Pancreas (tissue), 10 donors: ENCODE measurements at places on chromosomes 1 and 21.

- no peak overlapping the region for H3K4me3 ChIP-seq
- H3K27ac ChIP-seq, result no peak overlapping the region
- no peaks in the 10 kb centered on the region for H3K36me3 ChIP-seq
- no peaks in the 10 kb centered on the region for H3K4me1 ChIP-seq
- H3K27me3 ChIP-seq, result no peaks in the 10 kb centered on the region
These were observed 55.2 kb downstream of the CENPF start for GRCh38 chr1:214658175-214658574.

- H3K27me3 ChIP-seq, result no peaks in the 10 kb centered on the region
- no peak for DNase-seq
- H3K4me1 ChIP-seq, result peaks cover under 1% of the 10 kb centered on the region
- H3K4me3 ChIP-seq, result no peak overlapping the region
- no peaks in the 10 kb centered on the region for H3K36me3 ChIP-seq
These were observed 56.7 kb downstream of the S1PR1 start for GRCh38 chr1:101293461-101294051.

DNA sequence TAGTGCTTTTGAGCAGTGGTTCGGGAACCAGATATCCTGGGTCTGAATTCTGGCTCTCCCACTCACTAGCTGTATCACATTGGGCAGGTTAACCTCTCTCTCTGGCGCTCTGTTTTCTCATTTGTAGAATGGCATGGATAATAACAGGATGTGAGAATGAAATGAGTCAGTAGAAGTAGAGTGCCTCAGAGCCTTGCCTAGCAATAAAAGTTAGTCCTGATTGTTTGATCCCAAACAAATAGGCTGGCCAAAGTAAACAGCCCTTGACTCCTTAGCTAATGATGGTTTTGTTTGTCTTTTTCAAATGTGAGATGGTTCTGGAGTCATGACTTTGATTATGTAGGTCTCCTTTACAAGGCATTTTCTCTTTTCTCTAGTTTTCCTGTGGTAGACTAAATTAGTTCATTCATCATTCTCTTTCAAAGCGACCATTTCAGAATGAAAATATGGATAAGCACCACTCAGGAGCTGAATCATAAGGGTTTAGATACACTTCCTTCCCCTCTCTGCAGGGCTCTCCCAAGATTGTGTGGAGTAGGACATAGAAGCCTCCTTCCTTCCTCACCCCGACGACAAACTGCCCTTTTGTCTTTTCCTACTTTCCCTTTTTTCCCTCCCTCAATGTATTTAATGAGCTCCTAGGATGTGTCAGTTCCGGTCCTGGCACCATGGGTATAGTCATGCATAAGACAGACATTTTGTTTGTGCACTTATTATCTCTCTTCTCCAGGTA lies 23.1 kb downstream of the KIAA0040 start:
- peaks cover 7% of the 10 kb centered on the region for H3K4me1 ChIP-seq
- peaks cover 20% of the 10 kb centered on the region for H3K36me3 ChIP-seq
- H3K4me3 ChIP-seq, result no peak overlapping the region

- no peaks in the 10 kb centered on the region for H3K4me1 ChIP-seq
- H3K27me3 ChIP-seq, result no peaks in the 10 kb centered on the region
- H3K36me3 ChIP-seq, result no peaks in the 10 kb centered on the region
- no peak for DNase-seq
These were observed 25.1 kb upstream of the RUNX3 start for GRCh38 chr1:24955161-24955560.

DNA sequence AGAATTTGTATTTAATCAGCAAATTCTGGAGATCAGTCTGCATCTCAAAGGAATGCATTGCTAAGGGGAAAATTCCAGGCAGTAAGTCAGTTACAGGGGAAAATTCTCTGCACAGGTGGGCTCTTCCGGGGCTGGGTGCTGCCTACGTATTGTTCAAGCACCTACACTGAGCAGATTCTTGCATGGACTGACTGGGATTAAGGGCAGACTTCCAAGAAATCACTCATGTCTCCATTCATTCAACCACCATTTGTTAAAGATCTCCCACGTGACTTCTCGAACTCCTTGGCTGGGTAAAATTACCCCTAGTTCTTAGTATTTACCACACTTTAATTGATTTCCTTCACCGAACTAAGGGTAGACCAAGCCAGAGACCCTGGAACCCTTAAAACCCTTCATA lies 28.2 kb upstream of the KCNE1 start:
- H3K27ac ChIP-seq, result no peak overlapping the region
- H3K4me1 ChIP-seq, result peaks cover 7% of the 10 kb centered on the region
- no peak overlapping the region for H3K4me3 ChIP-seq
- H3K36me3 ChIP-seq, result no peaks in the 10 kb centered on the region

DNA sequence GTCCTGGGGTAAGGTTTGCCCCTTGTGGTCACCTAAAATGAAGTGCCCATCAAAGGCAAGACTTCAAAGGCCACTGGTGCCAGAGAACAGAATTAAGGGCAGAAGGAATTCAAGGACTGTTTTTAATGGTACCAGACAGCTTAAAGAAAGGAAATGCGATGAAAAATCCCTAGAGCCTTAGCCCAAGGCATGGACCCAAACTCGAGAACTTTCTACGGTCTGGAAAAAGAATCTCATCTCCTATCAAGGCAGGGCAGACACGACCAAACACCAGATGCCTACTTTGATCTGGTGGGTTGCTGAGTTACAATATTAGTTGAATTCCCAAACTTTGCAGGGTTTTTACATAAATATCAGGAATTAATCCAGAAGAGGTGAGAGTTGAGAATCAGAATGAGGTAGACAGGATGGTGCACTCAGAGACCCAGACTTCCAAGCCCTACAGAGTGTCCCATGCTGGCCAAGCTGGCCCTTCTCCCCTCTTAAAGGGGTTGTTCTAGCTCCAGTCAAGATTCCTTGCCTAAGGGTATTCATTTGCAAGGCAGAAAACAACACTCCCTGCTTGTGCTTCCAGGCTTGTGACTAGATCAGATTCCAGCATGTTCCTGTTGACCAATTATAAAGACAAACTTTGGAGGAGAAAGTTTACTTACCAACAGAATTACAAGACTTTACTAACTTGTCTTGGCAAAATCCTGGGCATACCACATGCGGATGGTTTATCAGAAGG lies 48.0 kb downstream of the EDN2 start:
- peaks cover 16% of the 10 kb centered on the region for H3K4me1 ChIP-seq
- no peak overlapping the region for H3K27ac ChIP-seq
- no peak for DNase-seq
- no peak overlapping the region for H3K4me3 ChIP-seq

GRCh38 chr1:91707114-91707889 lies 178.6 kb downstream of the TGFBR3 start:
- no peaks in the 10 kb centered on the region for H3K4me1 ChIP-seq
- no peaks in the 10 kb centered on the region for H3K36me3 ChIP-seq
- no peak overlapping the region for H3K4me3 ChIP-seq
- no peak overlapping the region for H3K27ac ChIP-seq
- H3K27me3 ChIP-seq, result no peaks in the 10 kb centered on the region
- no peak for DNase-seq

GRCh38 chr1:60055336-60055735 lies 18.2 kb downstream of the C1orf87 start:
- H3K4me1 ChIP-seq, result no peaks in the 10 kb centered on the region
- H3K4me3 ChIP-seq, result no peak overlapping the region
- H3K36me3 ChIP-seq, result no peaks in the 10 kb centered on the region
- H3K27ac ChIP-seq, result no peak overlapping the region
- no peak for DNase-seq

GRCh38 chr1:228368801-228369607 lies 37.6 kb downstream of the TRIM11 start:
- H3K27ac ChIP-seq, result no peak overlapping the region
- H3K4me3 ChIP-seq, result no peak overlapping the region
- H3K27me3 ChIP-seq, result no peaks in the 10 kb centered on the region

DNA sequence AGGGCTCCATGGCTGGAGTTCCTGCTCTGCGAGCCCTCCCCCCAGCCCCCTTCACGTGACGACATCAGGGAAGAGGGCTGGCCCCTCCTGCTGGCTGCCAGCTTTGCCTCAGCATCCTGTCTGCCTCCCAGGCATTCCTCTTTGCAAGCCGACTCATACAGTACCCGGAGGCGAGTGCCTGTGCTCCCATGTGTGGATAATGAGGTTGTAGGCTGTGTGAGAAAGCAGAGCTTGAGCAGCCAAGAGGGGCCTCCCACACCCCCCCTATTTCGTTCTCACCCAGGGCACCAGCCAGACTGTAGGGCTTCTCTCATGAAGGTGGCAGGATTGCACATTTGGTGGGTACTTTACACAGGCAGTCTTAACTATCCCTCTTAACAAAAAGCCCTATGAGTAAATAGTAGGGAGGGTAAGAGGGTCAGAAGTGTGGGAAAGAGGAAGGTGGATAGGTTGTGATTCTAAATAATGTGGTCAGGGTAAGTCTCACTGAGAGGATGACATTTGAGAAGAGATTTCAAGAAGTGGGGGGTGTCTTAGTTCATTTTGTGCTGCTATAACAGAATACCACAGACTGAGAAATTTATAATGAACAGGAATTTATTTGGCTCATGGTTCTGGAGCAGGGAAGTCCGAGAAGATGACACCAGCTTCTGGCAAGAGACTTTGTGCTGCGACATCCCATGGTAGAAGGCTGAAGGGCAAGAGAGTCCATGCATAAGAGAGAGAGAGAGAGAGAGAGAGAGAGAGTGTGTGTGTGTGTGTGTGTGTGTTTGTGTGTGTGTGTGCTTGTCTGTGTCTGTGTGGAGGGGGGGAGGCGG lies 113.5 kb downstream of the OMA1 start:
- H3K27me3 ChIP-seq, result no peaks in the 10 kb centered on the region
- H3K27ac ChIP-seq, result no peak overlapping the region
- no peak overlapping the region for H3K4me3 ChIP-seq
- H3K4me1 ChIP-seq, result no peaks in the 10 kb centered on the region

DNA sequence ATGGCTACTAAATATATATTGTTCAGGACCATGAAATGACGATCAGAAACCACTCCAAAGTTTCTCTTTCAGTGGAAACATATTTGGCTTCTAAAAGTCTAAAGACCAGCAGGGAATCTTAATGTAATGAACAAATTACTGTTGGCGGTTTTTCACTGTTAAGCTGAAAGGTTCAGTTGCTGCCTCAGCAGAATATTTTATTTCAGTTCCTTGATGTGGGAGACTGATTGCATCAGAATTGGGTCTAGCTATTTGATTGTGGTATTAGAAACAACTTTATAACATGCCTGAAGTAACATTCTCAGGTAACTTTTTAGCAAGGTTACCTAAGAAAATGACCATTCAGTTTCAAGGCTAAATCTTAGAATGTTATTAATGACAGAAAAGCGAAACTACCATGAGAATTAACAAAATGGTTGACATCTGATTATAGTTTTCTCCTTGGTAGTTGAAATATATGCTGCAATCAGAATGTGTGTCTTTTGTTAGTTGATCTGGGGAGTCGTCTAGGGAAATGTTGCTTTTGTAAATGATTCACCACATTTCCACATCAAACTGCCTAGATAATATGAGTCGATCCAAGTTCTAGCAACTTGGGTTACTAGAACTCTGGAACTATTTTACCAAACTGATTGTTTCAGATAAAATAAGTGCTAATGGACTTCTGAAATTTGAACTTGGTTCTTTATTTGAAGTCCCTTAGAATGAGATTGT lies 200.4 kb downstream of the HMCN1 start:
- H3K4me1 ChIP-seq, result no peaks in the 10 kb centered on the region
- no peaks in the 10 kb centered on the region for H3K36me3 ChIP-seq
- no peak overlapping the region for H3K27ac ChIP-seq
- H3K27me3 ChIP-seq, result no peaks in the 10 kb centered on the region

DNA sequence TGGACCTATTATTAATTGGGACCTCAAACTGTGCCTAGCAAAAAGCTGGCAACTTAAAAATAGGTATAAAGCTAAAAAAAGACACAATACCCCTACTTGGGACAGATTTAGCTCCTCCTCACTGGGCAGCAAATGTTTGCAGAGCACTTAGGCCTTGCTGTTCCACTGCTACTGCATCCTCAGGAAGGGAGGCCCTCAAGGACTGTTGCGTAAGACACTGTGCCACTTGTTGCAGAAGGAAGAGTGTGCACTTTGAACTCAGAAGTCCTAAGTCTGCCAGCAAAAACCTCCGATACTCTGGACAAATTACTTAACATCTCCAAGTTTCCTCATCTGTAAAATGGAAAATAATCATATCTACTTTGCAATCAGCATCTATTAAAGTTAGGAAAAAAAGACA lies 322.9 kb downstream of the BARHL2 start:
- DNase-seq, result no peak
- no peak overlapping the region for H3K27ac ChIP-seq
- no peaks in the 10 kb centered on the region for H3K36me3 ChIP-seq
- no peaks in the 10 kb centered on the region for H3K4me1 ChIP-seq
- H3K4me3 ChIP-seq, result no peak overlapping the region

DNA sequence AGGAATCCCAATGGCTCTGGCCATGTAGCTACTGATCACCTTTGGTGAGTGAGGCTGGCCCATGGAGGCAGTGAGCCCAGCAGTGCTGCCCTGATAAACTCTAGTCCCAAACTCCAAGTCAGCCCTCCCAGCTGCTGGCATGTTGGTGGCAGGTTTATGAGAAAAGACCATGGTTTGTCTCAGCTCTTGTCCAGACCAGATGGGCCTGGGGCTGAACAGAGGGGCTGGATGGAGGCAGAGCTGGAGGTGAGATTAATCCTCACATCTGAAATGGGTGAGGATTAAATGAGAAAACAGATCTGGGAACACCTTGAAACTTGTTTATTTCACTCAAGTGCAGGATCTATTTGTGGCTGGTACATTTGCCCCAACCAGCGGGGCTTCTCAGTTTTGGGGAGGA lies 3.2 kb downstream of the TMEM269 start:
- no peak overlapping the region for H3K27ac ChIP-seq
- H3K27me3 ChIP-seq, result no peaks in the 10 kb centered on the region
- H3K4me3 ChIP-seq, result no peak overlapping the region
- H3K36me3 ChIP-seq, result no peaks in the 10 kb centered on the region

DNA sequence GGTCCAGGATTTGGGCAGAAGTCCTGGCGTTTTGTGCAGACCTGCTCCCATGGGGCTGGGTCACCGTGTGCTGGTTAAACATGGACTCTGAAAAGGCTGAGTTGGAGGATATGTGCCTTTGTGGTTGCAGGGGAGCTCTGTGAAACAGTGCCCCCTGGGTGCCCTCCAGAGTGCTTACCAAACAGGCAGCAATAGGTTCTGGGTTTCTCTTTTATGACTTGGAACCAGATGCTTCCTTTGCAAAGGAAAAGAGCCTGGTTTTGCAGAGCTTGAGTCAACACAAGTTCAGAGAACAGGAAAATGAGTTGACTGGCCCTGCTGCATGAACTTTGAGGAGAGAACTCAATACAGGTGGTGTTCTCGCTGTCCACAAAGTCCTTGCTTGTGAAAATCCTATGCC lies 288.9 kb downstream of the TM2D1 start:
- H3K27ac ChIP-seq, result no peak overlapping the region
- no peak overlapping the region for H3K4me3 ChIP-seq
- no peaks in the 10 kb centered on the region for H3K36me3 ChIP-seq
- no peaks in the 10 kb centered on the region for H3K27me3 ChIP-seq
- no peaks in the 10 kb centered on the region for H3K4me1 ChIP-seq
- no peak for DNase-seq

DNA sequence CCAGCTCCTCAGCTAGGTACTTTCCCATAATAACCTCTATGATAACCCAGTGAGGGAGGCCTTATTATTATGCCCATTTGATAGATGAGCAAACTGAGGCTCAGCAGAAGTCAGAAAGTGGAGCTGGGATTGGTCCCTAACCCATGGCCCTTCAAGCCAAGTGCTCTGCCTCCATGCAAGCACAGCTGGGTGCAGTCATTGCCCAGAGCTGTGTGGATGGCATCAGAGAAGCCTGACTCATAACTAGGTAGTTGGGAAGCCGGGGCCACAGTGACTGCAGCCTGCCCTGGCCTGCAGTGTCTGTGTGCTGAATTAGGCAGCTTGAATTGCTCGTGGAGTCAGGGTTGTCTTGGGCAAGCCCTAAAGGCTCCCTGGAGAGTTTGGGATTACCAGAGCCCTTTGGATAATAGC lies 89.9 kb upstream of the SLC2A1 start:
- H3K36me3 ChIP-seq, result no peaks in the 10 kb centered on the region
- no peaks in the 10 kb centered on the region for H3K27me3 ChIP-seq
- no peak overlapping the region for H3K4me3 ChIP-seq
- H3K27ac ChIP-seq, result no peak overlapping the region
- no peak for DNase-seq
